Mucosa of gallbladder (tissue), 1 donor: ENCODE measurements at places on chromosomes 2 and 18. TPM values are rescaled to one million over a fixed set of nuclear protein-coding genes. Genes with fewer than 3 reads are reported as not detected.

Gene FECH
- total RNA-seq: 20.0 TPM

DNA sequence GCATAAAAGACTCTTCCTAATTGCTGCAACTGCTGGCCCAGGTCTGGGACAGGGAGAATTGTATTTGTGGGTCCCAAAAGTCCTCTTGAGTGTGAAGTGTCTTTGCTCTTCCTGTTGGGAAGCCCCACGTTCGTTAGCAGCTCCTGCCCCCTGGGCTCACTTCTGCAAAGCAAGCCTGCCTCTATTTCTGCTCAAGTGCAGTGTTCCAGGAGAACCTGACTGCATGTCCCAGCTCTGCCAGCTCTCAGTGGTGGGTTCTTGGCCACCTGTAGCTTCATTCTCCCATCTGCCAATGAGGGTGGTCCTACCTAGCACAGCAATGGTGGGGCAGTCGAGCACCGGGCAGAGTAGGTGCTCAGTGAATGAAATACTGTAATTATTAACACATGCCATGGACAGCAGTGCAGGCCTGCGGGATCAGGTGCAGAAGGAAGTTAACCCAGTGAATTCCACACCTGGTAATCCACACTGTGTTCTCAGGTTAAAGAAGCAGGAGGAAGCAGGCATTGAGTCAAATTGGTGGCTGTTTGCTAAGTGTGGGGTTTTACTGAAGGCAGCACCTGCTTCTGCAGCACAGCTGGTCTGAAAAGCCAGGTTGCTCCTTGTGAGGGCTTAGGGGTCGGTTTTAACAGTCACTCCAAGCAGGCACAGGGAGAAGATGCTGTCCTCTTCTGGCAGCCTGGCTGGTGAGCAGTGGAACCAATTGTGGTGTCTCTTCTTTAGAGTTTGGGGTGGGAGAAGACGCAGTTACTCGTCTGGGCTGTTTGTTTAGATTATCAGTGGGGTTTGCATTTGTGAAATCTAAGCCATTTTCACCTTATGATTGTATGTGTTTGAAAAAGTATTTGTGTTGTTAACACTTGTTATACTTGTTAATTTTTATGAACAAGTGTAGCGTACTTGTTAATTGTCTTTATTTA, 54.3 kb downstream of the DGKD start:
- DNase-seq: no peak

DNA sequence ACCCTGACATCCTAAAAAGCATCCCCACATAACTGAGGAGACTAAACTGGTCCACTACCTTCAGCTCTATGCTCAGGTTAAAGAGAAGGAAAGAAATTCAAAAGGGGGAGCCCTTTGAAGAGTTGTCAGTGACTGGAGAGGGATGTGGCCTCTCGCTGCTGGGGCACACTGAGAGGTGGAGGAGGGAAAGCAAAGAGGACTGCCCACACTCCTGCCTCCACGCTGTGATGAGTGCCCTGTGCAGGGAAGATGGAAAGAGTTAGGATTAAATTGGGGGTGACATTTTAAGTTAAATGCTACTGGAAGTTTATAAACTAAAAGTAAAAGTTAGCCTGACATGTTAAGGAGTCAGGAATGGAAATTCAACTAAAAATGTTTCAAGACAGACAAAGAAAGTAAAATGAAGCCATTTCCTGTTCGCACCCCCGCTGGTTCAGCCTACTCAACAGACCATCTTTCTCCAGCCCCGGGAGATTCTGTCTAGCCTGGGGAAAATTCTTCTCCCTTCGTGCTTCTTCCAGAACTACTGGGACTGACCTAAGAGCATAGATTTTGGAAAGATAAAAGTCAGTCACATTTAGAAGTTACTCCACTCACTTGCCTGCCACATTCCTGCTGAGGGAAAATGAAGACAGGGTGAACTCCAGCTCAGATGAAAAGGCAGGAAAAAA, 17.8 kb upstream of the INO80C start:
- no peak for DNase-seq

Gene PJVK
- 3.1 TPM for total RNA-seq

DNA sequence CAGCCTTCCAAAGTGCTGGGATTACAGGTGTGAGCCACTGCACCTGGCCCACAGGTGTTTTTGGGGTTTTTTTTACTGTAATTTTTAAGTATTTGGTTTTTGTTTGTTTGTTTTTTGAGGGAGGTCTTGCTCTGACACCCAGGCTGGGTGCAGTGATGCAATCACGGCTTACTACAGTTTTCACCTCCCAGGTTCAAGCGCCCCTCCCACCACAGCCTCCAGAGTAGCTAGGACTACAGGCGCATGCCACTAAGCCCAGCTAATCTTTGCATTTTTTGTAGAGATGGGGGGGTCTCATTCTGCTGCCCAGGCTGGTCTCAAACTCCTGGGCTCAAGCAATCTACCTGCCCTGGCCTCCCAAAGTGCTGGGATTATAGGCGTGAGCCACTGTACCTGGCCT, 7.3 kb upstream of the SLC11A1 start:
- DNase-seq: no peak

Gene CFAP65
- 0.29 TPM for total RNA-seq

- no peak for DNase-seq
These were observed 102.0 kb downstream of the CHN1 start for GRCh38 chr2:174903264-174903556.

- DNase-seq: no peak
These were observed 66.0 kb downstream of the HPCAL1 start for GRCh38 chr2:10368491-10369231.

DNA sequence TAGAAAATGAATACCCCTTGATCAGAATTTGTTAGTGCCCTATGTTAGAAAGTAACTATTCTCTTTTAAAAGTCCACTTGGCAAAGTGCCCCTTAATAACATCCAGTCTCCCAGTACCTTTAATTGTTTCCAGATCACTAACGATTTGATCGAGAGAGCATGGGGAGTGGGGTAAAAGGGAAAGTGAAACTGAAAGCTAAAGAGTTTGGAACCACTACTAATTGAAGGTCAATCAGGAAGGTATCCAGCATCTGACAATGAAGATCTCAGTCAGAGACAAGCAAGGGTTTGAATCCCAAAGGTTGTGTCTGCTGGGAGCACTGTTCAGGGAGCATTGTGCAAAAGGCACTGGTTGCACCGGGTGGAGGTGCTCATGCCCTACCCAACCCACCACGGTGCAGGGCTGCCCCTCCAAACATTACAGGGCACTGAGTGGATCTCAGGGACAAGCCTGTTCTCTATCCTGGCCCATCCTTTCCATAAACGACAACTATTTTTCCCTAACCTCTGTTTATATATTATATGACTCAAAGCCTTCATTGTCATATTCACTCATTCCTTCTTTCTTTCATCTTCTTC, 14.6 kb upstream of the RIT2 start:
- no peak for DNase-seq

DNA sequence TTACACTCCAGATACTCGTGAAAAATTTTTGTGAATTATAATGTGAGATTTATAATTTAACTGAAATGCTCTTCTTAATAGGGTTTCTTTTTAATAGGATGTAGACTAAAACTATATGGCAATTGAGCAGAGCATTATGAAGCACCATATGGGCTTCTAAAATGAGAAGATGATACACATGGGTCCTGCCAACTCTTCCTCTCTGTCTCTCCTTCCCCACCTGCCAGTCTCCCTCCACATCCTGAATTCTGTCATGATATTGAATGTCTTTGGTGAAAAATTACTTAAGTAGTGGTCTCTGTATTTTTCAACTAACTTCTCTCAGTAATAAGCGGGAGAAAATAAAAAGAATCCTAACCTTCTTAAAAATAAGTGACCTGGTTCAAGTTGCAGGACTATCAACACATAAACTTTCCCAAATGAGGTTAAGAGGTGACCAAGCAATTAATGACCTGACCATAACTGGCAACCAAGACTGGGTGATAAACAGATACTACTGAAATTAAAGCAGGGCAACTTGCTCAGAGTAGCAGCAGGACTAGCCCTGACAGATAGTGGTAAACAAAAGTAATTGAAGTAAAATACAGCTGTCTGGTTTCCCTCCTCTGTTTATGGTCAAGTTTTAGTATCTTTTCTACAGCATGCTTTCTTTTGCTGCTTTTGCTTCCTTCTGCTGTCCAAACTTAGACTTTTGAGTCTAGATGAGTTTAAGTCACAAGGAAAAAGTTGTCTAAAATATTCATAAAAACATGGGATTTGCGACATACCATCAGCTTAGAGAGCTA, 117.1 kb upstream of the PDE1A start:
- DNase-seq: no peak

GRCh38 chr2:204881655-204882054, 336.4 kb downstream of the PARD3B start:
- DNase-seq: no peak

GRCh38 chr2:230758566-230759480, 46.2 kb downstream of the CAB39 start:
- no peak for DNase-seq

GRCh38 chr2:144833075-144833637, 313.2 kb upstream of the ZEB2 start:
- DNase-seq: no peak

GRCh38 chr2:144596073-144596871, 76.4 kb upstream of the ZEB2 start:
- DNase-seq: no peak

Gene GALR1
- total RNA-seq: 0.09 TPM
